ENCODE measurements at places on chromosomes 1 and 21.
A peak's percentile ranks its signal among the peaks of the same experiment; 100 is the strongest.

GRCh38 chr1:54407404-54408146 lies 1.4 kb upstream of the SSBP3 start:
- DNase-seq: peak; percentile 88

DNA sequence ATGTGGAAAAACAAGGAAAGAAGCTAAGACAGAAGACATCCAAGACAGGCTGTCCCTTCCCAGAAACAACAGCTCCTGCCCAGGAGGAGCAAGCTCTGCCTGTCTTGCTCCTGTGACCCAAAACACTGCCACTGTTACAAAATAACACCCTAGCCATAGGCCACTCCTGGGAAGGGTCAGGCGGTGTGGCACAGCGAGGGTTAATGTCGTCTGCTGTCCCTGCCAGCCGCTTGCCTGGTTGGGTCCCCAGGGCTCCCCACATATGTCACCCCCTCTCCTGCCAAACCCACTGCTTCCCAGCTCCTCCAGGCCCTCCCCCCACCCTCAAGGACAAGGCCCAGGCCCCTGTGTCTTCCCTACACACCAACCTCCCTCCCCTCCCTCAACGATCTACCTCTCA lies 3.9 kb upstream of the NHLH1 start:
- DNase-seq: no peak

DNA sequence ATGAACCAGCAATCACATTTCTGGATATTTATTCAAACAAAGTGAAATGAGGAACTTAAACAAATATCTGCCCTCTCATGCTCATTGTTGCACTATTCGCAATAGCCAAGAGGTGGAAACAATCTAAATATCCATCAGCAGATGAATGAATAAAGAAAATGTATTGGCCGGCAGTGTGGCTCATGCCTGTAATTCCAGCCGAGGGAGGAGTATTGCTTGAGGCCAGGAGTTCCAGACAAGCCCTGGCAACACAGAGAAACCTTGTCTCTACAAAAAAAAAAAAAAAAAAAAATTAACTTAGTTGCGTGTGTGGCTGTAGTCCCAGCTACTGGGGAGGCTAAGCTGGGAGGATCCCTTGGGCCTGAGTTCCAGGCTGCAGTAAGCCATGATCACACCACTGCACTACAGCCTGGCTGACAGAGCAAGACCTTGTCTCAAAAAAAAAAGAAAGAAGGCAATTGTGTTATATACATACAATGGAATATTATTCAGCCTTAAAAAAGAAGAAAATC lies 191.4 kb downstream of the AKT3 start:
- DNase-seq: no peak

- DNase-seq: no peak
Observed at GRCh38 chr1:55380355-55380970, 165.3 kb upstream of the USP24 start.

DNA sequence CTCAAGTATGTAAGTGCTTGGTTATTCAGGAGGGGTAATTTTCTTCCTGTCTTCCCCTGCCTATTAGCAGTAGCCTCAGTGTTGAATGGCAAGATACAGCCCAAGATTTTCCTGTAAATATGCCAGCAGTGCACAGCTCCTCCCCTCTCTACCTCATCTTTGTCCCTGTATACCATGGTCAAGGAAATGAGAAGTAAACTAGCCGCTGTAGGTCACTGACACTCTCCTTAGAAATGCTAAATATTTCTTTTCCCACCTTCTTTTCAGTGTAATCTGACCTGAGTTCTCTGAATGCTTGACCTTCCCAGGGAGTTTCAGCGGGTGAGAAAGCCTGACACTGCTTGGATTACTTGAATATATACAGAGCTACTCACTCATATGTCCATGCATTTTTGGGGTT lies 84.1 kb upstream of the ZNF326 start:
- no peak for DNase-seq

DNA sequence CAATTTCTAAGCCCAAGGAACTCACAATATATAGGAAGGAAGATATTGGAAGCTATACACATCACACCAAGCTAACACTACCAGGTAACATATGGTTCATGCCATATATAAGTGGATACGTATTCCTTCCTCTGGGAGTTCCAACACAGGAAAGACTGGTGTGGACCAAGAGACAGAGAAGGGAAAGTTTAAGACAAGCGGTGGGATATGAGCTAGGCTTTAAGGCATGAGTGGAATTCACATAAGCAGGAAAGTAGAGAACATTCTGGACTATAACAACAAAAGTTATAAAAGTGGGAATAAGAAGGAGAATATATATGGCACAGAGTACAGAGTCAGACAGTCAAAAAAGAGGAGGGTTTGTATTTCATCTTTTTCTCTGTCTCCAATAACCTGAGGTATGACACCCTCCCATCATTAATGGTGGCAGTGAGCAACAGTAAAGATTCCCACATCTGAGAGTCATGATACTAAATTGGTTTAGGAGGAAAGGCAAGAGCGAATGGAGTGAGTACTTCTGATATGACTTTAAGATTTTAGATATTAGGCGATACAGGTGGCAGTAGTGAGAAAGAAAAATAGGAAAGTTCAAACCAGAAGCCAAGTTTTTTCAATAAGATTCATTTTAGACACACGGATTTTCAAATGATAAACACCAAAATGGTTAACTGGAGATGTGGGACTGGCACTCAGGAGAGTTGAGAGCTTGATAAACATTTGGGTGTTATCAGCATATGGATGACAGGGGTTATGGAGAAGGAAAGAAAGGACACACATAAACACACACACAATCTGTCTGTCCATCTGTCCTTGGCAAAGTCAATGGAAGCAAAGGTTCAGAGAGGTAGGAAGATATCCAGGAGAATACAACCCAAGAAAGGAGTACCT lies 87.4 kb upstream of the TTC39A start:
- no peak for DNase-seq

- DNase-seq: no peak
Observed at GRCh38 chr1:48043622-48044021, 46.4 kb upstream of the TRABD2B start.

- no peak for DNase-seq
Observed at GRCh38 chr1:64659478-64660138, 85.3 kb upstream of the RAVER2 start.

DNA sequence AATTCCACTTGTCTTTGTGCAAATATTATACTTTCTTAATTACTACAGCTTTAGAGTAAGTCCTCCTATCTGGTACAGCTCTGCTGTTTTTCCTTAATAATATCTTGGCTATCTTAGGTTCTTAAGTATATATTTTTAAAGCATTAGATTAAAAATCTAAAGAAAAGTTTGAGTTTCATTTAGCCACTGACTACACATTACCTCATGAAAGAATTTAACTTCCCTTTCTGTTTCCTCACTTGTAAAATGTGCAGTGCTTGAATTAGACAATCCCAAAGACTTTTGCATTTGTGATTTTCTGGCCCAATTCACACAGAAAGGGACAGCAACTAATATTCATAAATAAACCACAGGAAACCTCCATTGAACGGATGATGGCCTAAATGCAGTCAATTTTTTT lies 126.4 kb upstream of the SAMSN1 start:
- DNase-seq: no peak

GRCh38 chr21:22444990-22445389 lies 1446.8 kb downstream of the NCAM2 start:
- no peak for DNase-seq

GRCh38 chr1:237756304-237756967 lies 134.3 kb downstream of the ZP4 start:
- DNase-seq: no peak

GRCh38 chr1:193157360-193157759 lies 29.1 kb downstream of the B3GALT2 start:
- DNase-seq: no peak

DNA sequence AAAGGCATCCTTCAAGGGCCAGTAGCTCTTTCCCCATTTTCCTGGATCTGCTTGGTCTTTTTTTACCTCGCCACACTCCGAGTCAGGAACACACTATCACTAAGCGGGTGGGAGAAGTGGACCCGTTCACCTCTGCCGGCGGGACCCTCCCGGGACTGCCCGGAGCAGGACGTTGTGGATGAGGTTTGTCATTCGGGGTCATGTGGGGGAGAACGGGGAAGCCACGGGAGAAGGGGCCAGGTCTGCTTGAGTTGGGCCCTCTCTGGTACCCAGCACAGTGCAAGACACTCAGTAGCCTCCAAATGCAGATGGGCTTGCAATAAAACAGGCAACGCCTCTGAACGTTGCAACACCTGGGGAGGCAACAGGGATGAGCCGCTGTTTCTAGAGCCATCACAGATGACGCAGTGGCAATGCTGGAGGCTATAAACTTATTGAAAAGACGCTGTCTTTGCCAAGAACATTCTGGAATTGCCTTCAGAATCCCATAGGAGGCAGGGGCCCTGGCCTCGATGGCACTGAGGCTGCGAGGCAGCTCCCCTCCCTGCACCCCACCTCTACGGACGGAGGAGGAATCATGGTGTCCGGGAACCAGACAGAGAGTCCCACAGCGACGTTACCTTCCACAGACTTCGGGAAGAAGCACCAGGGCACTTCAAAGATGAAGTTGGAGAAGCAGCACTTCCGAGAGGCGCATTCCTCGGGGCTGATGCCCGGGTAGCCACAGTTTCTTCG lies 3.8 kb downstream of the TFF2 start:
- no peak for DNase-seq

- peak; percentile 17 for DNase-seq
Observed at GRCh38 chr1:161013488-161014230, 7.3 kb downstream of the F11R start.

- DNase-seq: no peak
Observed at GRCh38 chr1:41723786-41724185, 194.9 kb downstream of the HIVEP3 start.

DNA sequence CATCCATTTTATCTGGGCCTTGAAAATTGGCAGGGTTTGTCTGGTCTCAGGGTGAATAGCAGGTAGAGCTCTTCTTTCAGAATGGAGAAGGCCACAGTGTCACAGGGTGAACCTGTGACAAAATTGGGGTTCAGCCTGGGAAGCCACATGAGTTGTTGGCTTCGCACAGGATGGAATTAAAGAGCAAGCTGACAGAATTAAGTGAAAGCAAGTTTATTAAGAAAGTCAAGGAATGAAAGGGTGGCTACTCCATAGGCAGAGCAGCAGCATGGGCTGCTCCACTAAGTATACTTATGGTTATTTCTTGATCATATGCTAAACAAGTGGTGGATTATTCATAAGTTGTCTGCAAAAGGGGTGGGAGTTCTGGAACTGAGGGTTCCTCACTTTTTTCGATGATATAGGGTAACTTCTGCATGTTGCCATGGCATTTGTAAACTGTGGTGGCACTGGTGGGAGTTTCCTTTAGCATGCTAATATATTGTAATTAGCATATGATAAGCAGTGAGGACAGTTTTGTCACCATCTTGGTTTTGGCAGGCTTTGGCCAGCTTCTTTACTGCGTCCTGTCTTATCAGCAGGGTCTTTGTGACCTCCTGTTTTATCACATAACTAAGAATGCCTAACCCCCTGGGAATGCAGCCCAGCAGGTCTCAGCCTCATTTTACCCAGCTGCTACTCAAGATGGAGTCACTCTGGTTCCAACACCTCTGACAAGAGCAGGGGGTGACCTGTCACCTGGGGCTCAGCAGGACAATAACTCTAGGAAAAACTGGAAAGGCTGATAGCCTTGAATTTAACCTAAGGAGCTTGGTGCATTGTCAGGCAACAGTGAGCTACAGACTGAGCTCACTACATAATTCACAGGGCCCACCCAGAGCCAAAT lies 5.1 kb downstream of the IFNAR2 start:
- no peak for DNase-seq

DNA sequence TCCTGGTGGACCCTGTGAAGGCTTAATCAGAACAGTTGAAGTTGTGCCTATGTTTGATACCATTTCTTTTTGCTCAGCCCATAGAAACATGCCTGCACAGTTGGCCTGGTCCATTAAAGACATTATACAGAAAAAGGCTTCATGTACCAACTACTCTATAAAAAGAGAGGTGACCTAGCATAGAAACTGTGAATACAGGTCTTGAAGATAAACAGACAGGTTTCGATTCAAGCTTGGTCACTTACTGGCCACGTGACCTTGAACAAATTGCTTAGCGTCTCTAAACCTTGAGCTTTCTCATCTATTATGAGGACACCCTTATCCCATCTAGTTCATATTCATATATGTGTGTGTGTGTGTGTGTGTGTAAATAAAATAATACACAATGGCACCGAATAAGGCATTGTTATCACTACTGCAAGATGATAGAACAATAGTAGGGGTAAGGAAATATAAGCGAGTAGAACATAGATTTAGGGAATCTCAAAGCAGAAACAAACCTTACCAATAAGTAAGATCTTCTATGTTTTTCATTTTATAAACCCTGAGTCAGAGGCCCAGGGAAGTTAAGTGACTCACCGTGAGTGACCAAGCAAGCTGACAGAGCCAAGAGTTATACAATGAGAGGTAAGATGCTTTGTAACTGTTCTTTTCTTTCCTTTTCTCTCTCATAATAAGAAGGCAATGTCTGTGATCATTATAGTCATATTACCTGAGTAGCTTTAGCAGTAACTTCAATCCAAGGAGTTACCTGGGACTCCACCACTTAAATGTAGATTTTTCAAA lies 476.8 kb upstream of the DEPDC1 start:
- no peak for DNase-seq

DNA sequence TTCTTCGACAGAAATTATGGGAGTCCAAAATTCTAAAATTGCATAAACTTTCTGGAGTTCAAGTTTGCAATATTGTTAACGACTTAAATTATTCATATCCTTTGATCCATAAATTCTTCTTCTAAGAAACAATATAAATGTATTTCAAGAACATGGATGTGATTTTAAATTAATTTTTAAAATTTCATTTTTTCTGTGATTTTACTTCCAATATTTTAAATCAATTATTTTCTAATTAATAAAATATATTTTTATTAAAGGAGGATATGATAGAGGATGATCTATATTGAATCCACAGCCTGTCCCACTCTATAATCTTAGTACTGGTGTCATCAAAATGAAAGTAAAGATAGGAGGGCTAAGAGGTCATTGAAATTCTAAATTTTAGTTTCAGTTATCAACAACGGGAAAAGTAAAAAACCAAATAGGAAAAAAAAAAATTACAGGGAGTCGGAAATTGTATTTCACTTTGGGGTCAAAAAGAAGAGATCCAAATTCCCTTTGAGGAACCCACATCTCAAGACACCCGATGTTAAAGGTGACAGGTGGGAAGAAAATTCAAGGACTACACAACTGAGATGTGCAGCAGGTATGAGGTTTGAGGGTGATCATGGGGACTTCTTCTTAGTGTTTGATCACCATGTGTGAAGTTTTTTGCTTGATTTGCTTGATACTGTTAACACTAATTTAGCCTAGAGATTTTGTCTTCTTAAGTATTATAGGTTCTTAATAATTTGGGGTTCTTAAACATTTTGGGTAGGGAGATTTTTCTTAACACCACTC lies 154.8 kb upstream of the RGS18 start:
- DNase-seq: no peak

DNA sequence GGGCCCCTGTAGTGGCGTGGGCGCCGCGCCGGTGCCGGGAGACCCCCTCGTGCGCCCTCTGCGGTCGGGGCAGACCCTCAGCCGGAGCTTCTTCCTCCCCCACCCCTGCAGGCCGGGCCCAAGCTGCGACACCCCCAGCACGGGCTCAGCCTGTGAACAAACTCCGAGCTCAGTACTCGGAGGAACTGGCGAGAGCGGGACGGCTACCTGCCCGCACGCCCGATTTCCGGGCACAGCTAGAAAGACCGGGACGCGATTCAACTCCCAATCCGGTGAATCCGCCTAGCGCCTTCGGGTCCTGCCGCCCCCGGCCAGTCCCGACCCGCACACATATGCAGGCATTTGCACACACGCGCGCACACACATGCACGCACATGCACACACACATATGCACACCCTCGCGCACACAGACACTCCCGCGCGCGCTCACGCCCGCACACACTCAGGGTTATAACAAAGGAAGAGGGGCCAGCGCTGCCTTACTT lies 580 bp upstream of the BLACAT1 start:
- DNase-seq: no peak

GRCh38 chr1:177106614-177107365 lies 57.7 kb downstream of the ASTN1 start:
- DNase-seq: no peak

GRCh38 chr1:231918239-231919015 lies 291.8 kb downstream of the DISC1 start:
- no peak for DNase-seq

Data from midbrain (tissue), 1 donor.